ENCODE measurements at places on chromosomes 5 and 9. TPM values are rescaled to one million over a fixed set of nuclear protein-coding genes. Genes with fewer than 3 reads are reported as not detected.

DNA sequence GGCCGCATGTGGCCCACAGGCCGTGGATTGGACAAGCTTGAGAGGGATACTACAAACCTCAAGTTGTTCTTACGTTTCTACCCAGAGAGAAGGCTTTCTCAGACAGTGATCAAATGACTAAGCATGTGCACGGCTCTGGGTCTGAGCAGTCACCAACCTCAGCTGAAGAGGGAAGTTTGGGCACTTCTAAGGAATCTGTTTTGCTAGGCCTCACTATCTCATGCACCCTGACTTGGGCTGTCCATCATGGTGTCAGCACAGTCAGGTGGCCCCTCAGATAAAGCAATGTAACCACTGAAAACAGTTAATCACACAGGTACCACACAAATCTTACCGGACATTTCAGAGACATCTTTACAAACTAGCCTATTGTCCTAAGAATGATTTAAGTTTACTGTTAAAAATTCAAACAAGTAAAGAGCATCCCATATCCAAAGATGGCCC is 24.6 kb downstream of the CSF2 start:
- peak; percentile 69 for DNase-seq
- peaks cover 49% of the 10 kb centered on the region for H3K4me1 ChIP-seq
- H3K27me3 ChIP-seq = no peaks in the 10 kb centered on the region
- no peak overlapping the region for H3K4me3 ChIP-seq
- no peaks in the 10 kb centered on the region for H3K36me3 ChIP-seq
- H3K27ac ChIP-seq = peak overlapping the region; percentile 24

OTP gene
- total RNA-seq = 0.17 TPM

DNA sequence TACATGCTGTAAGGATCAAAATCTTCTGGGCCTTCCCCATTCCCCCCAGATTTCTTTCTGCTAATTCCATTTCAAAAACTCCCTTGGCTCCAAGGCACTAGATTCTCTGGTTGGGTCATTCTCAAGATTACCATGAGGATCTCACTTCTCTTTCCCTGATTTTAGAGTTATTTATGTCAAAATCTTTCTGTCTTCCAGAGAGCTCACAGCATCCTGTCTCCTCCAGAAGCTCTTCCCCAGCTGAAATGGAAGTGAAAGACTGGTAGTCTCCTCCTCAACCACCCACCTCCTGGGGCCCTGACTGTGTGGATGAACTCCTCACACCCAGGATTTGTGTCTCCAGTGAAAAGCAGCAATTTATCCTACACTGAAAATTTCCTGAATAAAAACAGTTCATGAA is 11.9 kb upstream of the ZNF366 start:
- no peak for DNase-seq
- H3K4me1 ChIP-seq = no peaks in the 10 kb centered on the region
- no peaks in the 10 kb centered on the region for H3K27me3 ChIP-seq
- H3K36me3 ChIP-seq = no peaks in the 10 kb centered on the region
- no peak overlapping the region for H3K4me3 ChIP-seq

DNA sequence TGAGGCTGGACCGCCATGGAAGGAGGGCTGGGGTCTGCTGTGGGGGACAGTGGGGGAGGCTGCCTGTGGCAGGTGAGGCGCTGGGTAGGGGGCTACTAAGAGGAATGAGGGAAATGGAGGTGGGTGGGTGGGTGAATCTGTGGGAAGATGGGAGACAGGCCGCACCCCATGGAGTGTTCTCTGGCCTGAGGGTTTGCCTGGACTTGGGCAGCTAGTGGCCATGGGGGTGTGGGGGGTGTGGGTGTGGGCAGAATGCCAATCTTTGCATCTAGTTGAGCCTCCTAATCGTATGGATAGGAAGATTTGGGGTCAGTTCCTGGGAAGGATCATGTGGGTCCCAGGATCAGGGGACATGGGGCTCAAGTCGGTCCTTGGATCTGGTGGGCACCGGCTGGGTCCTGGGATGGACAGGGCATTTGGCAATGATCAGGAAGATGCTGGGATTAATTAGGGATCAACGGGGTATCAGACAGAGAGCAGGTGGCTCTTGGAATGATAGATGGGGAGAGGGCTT is 518 bp downstream of the ZDHHC12 start:
- H3K4me1 ChIP-seq = peaks cover 7% of the 10 kb centered on the region
- H3K27me3 ChIP-seq = no peaks in the 10 kb centered on the region
- no peak for DNase-seq
- no peak overlapping the region for H3K27ac ChIP-seq

AIF1L gene
- total RNA-seq = 20.2 TPM

TXNDC8 gene
- not detected for total RNA-seq

DNA sequence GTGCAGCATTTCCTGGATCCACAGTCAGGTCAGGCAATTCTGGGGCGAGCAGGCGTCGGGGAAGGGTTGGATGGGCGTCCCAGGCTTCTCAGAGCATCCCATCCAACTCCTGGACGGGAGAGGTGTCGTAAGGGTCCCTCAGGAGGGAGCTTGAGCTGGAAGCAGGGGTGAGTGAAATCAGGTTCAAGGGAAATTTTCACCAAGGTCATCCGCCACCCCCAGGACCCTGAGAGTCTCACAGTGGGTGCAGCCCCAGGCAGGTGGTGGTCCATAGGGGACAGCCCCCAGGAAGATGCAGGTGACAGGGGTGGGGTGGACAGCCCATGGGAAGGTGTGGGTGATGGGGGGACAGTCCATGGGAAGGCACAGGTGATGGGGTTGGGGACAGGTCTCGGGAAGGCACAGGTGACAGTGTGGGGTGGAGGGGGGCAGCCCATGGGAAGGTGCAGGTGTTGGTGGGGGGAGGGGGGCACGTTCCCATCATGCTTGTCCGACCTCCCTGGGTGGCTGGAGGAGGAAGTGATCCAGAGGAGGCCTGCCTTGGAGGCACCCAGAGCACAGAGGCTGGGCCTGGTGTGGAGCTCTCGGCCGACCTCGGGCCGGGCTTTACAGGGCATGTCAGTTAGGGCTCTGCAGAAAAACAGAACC is 48.9 kb downstream of the AHRR start:
- H3K4me1 ChIP-seq = peaks cover 52% of the 10 kb centered on the region
- no peaks in the 10 kb centered on the region for H3K36me3 ChIP-seq
- H3K27ac ChIP-seq = no peak overlapping the region
- DNase-seq = no peak

DNA sequence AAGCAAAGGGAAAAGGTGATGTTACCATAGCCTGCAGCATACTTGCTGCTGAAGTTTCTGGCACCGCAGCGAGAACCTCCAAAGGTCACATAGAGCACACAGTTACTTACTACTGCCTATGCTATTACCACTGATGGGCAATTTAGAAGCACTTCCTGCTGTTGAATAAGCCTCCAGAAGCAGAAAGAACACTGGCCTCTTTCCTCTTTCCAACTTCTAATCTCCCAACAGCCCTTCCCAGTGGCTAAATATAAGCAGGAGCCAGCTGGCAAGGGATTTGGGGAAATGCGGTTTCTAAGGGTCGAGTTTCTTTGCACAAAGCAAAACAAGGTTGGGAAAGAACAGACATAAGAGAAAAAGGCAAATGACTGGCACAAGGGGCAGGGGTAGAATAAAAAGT is 669.2 kb upstream of the ACO1 start:
- no peaks in the 10 kb centered on the region for H3K4me1 ChIP-seq
- no peaks in the 10 kb centered on the region for H3K36me3 ChIP-seq
- H3K4me3 ChIP-seq = no peak overlapping the region
- H3K27me3 ChIP-seq = no peaks in the 10 kb centered on the region
- no peak overlapping the region for H3K27ac ChIP-seq
- no peak for DNase-seq

Data from astrocyte (in vitro differentiated cells and primary cell).